Activated CD4-positive, alpha-beta T cell treated with anti-CD3 and anti-CD28 coated beads for 48 hours (primary cell): ENCODE measurements at places on chromosomes 2 and 18.
A peak's percentile ranks its signal among the peaks of the same experiment; 100 is the strongest.

DNA sequence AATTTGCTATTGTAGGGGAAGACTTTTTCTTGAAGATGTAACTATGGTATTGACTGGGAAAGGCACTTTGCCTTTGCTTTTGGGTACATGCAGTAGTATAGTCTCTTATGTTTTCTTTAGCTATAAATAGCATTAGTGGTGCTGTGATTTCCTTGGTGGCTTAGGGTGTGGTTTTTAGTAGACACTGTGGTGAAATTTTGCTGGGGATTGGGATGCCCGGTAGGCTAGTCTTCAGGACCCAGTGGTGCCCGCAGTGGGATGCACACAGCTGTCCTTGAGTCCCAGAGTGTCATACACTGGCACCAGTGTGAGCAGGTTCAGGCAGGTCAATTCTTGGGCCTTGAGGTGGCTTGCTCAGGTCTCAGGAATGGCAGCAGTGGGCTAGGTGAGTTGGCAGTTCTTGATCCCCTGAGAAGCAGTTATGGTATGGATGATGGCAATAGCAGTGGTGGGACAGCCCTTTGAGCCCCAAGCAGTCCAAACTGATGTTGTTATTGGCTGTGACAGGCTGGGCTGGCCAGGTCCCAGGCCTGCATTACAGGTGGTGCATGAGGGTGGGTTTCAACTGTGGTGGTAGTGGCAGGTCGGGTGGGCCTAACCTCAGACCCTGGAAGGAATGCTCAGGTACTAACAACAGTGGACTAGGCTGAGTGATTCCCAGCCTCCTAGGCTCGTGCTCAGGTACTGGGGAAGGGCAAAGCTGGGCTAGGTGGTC is 124.3 kb downstream of the XRCC5 start:
- no peak for DNase-seq

GRCh38 chr2:18268400-18268799 is 292.1 kb downstream of the RDH14 start:
- DNase-seq = no peak

DNA sequence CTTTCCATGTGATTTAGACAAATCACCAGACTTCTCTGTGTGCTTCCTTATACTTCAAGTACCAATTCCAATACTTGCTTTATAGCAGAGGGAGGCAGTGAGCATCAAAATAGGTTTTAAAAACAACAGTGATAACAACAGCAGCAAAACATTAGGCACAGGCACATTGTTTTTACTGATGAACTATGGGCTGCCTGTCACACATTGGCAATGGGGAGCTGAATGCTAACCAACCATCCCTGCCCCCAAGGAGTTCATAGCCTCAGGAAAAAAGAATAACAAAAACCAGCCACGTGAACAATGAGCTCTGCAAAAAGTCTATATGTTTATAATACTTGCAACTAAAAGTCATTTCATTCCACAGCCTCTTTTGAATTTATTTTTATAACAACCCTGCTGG is 287.9 kb upstream of the TRIB2 start:
- no peak for DNase-seq

DNA sequence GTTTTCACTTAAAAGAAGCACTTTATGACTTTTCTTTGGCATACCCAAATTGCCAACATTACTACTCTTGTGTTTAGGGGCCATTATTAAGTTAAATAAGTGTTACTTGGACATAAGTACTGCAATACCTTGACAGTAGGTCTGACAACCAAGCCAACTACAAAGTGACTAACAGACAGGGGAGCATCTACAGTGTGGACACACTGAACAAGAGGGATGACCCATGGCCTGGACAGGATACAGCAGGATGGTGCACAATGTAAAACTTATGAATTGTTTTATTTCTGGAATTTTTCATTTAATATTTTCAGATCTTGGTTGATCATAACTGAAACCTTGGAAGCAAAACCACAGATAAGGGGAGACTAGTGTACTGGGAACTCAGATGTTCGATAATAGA is 4.0 kb upstream of the INPP1 start:
- DNase-seq = no peak

GRCh38 chr2:25044990-25045389 is 3.1 kb downstream of the EFR3B start:
- peak; percentile 47 for DNase-seq

- no peak for DNase-seq
Observed at GRCh38 chr2:165113414-165113813, 90.4 kb downstream of the SCN3A start.

- DNase-seq = peak; percentile 27
Observed at GRCh38 chr18:12406371-12407111, 1.2 kb upstream of the PRELID3A start.

DNA sequence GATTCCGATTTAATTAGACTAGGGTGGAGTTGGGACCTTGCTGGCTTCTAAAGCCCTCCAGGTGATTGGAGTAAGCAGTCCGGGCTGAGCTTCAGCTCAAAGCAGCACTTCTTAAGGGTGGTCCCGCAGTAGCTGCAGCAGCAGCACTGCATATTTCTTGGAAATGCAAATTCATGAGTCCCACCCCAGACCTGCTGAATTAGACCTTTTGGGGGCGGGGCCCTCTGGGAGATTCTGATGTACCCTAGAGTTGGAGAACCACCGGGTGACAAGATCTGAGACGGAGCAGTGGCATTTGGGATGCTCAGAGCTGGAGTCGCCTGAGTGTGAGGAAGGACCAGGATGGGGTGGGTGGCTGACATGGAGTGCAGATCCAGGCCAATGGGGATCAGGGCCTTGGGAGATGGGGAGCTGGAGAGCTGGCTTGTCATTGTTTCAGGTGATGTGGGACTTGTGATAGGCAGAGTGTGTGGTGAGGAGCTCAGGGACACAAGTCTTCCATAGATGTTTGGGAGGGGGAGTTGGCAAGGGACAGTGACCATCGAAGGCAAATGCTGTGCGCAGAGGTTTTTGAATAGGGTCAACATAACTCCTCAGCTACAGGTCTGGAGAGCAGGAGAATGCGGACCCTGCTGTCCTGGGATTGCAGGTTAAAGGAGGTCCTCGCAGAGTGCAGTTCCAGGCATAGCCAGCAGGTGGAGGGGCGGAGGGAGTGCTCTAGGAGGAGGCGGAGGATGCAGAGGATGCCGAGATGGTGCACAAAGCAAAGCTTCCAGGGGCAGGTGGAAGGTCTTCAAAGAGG is 130.9 kb upstream of the RAB12 start:
- DNase-seq = peak; percentile 77

DNA sequence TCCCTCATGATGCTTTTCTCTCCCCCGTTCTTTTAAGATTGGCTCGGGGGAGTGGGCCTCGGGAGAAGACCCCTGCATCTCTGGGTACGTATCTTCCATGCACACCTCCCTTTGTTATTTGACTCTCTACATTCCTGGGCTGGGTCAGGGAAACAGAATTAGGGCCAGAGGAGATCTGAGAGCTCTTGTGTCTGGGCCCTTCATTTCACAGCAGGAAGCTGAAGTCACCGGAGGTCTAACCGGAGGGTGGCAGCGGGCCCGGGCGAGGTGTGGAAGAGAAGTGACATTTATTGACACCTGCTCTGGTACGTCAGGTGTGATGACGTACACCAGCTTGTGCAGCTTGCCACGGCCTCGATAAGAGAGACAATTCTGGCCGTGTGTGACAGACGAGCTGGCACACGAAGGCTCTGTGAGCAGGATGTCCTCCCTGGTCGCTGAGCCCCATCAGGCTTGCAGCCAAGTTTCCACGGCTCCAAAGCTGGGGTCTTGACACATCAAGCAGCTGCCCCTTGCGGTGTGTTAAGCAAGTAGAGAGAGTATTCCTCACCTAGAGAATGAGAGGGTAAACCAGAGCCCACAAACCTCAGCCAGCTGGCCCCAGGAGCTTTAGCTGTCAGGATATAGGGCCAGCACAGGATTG is 30.4 kb downstream of the TOGARAM2 start:
- DNase-seq = peak; percentile 68

DNA sequence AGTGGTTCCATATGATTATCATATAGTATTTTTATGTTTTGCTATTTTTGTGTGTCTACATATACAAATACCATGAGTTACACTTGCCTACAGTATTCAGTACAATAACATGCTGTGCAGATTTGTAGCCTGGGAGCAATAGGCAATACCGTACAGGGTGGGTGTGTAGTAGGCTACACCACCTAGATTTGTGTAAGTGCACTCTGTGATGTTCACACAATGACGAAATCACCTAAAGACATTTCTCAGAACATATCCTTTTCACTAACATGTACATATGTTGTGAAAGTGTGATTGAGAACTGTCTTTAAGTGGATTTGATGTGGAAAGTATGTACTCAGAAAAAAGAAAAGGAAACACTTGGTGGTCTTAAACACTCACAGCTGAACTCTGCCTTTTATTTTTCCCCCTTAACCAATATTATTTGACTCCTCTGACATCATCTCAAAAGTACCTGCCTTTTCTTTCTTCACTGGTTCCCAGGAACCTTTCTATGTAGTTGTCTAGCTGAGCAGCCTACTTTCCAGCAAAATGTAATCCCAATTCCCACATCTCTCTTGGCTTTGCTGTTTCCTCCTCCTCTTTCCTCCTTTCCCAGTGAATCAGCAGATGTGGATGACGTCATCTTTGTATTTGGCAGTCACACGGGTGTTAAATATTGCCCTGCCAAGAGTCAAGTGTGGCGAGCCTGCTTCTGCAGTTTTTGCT is 47.7 kb downstream of the OSBPL6 start:
- DNase-seq = no peak

- DNase-seq = no peak
Observed at GRCh38 chr2:148167855-148168254, 147.0 kb downstream of the MBD5 start.

DNA sequence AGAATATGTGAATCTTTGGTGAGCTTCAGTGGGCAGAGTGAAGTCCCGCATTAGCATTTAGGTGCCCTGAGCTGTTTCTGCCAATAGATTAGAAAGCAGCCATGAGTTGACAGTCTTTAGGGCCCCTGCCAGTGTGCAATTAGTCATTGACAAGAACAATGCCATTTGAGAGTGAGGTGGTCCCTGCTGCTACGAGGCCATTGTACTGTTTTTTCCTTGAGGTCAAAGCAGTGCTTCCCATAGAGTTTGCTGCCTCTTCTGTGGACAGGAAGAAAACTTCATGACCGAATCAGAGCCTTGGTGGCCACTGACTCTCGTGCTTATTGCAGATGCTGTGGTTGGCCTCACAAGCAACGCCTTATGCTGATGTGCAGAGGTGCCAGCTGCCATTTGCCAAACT is 102.7 kb downstream of the SH3BP4 start:
- no peak for DNase-seq

DNA sequence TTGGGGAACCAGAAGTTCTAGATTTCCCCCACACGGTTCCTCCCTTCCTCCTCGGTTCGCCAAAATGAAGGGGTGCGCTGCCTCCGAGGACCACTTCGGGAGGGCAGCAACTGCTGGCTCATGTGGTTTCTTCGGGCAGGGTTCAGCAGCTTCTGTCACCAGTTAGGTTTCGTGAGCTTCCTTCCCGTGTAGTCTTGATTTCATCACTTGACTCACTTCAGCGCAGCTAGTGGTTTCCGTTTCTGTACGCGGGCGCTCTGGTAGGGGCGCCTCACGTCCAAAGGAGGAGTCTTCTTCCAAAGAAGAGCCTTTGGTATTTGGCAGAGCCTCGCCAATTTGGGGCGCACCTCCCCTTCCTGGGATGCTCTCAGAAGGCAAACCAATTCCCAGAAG is 485 bp upstream of the GALNT3 start:
- DNase-seq = peak; percentile 74

GRCh38 chr18:8562919-8563318 is 46.3 kb upstream of the RAB12 start:
- no peak for DNase-seq

- no peak for DNase-seq
Observed at GRCh38 chr18:12895014-12895413, 11.0 kb upstream of the PTPN2 start.

DNA sequence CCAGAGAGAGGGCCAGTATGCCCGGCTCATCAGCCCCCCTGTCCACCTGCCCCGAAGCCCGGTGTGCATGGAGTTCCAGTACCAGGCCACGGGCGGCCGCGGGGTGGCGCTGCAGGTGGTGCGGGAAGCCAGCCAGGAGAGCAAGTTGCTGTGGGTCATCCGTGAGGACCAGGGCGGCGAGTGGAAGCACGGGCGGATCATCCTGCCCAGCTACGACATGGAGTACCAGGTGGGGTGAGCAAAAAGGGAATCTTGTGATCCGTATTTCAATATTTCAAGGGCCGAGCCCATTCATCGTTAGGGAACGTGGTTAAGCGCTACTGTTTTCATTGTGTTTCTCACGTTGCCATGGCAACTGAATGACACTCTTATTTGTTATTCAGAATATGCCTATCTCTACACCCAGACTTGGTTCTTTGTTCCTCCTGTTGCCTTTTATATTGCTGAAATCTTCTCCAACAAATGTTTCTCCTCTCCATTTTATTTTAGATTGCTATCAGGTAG is 81.5 kb downstream of the NRP2 start:
- peak; percentile 49 for DNase-seq
